ENCODE measurements at places on chromosomes 7 and 10.

DNA sequence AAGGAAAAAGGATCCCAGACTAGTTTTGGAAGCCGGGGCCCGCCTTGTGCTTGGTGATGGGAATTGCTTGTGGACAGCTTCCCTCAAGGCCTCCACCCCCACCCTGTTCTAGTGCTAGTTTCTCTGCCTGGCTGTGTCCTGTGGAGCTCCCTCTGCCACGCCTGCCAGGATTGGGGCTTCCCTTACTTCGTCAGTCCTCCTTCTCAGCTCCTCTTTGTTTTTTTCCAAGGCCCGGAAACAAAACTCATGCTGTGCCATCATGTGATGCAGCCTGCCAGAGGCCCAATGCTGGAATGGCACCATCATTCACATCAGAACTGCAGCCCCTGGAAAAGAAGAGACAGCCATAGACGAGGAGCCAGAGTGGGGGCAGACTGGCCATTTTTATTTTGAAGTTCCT is 11.2 kb downstream of the YKT6 start:
- no peak for DNase-seq

DNA sequence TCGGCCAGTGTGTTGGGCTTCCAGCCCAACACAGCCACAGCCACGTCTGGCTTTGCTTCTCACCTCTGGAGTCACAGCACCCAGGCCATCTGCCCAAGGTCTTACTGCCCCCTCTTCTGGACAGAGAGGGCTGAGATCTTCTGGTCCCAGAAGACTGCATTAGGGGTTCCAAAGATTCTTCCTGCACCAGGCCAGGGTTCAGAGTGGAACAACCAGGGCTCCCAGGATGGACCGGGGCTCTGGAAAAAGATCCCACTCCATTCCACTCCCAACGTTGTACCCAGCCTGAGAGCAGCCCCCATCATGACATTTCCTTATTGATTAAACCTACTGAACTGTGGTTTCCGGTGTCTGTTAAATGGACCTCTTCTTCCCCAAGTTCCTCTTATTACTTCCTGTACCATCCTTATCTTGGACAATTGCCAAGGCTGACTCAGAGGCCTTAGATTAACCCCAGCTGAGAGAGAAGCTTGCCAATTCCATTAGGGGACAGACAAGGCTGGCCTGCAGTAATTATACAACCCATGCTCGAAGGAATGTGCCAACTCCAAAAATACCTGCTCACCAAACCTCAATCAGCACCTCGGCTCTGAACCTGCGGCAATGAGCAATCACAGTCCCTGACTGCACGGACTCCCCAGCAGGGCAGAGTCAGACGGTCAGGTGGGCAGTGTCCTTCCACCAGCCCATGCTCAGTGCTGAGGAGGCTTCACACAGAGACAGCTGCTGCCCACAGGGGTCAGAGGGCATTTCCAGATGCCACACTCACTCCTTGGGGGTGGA is 47.9 kb upstream of the NPFFR1 start:
- DNase-seq: no peak

- DNase-seq: no peak
Measured at GRCh38 chr7:134539380-134540004, 9.4 kb upstream of the AKR1B15 start.

DNA sequence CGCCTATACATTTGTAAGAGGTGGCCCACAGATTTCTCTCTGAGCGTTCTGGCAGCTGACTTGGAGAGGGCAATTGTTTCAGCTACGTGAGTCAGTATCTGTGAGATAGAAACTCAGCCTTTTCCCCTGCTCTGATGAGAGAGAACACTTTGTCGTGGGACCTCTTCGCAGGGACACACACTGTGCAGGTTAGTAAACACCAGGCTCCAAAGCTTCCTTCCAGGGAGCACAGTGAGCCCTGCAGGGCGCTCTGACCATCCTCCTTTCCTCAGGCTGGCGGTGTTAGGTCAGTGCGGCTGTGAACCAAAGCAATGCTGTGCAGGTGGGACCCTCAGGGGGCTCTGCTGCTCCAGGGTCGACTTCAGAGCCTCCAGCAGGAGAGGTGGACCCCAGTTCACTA is 152.2 kb upstream of the TCF7L2 start:
- DNase-seq: no peak

DNA sequence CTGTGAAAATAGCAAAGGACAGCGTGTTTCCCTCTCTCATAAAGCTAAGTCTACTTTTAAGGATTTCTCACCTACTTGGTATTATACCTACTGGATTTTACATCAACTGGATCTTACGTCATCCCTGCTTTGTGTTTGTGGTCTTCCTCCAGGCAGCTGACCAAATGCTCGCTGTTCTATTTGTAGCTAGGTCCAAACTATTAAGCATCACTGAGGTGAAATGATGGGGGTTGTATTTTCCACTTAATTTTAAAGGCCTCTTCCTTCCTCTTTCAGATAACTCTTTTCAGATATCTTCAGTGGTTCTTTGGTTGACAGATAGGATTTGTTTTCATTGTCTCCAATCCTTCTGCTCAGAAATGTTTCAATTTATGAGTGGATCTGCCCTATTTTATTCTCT is 169.7 kb downstream of the RNLS start:
- no peak for DNase-seq

DNA sequence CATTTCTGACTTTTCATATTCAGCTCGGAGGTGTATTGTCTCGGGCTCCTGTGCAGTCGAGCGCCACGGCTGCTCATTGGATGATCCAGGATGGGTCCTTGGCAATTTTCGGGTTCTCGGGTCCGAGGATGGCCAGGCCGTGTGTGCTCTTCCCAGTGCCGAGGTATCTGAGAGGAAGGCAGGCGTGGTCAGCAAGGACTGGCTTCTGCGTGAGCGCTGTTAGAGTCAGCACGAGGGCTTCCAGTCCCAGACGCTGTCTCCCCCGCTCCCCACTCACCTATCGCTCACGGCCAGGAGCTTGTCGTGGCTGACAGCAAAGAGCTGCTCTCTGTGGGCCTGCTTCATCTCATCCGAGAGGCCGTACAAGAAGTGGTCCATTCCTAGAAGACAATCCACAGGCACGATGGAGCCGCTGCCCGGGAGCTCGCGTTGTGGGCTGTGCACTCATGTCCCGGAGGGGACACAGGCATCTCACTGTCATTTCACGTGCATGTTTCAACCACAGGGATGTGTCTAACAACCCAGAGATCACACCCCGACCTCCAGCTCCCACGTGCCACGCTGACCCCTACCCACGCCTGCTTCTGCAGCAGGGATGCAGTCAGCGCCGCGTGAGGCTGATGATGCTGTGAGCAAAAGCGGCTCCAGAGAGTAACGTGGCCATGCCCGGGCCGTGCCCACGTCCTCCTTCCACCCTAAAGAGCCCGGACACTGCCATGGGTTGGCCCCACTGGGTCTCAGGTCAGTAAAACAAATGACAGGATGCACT is 34.4 kb downstream of the PITRM1 start:
- peak; percentile 63 for DNase-seq

- DNase-seq: no peak
Measured at GRCh38 chr10:51468424-51468823, 231.0 kb downstream of the CSTF2T start.

DNA sequence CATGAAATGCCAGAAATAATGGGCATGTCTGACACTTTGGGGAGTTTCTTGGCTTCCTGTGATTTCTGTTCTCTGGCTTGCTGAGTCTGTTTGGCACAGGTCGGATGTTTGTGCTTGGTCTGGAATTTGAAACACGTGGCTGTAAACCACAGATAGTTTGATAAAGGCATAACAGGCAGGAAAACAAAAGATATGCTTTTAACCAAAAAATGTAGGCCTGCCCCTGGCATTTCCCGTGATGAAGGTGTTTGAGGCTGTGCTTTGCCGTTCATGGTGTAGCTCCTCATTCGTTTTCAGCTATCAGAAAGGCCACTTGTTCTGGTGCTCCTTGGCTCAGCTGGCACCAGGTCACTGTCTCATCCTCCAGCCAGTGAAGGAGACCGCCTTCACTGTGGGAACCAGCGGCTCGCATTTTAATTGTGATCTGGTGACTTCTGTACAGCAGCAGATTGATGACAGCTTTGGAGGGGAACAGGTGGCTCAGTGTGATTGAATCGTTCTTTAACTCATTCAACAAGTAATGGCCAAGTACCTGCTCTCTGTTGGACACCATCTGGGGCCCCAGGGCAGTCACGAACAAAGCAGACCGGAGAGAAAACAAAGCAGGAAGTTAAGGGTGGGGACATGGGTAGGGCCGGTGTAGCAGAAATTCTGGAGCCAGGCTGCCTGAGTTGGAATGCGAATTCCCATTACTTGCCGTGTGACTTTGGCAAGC is 111.5 kb downstream of the CCNY start:
- DNase-seq: no peak

DNA sequence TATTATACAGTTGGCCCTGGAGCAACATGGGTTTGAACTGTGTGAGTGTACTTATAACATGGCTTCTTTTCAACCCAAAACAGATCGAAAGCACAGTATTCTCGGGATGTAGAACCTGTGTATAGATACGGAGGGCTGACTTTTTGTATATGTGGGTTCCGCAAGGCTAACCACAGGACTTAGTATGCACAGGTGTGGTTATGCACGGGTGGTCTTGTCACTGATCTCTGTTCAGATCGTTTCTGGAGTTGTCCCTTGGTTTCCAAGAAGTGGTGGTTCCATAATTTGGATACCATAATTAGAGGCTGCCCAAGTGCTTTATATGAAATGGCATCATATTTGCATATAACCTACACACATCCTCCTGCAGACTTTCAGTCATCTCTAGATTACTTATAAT is 10.9 kb upstream of the BHLHA15 start:
- DNase-seq: no peak

DNA sequence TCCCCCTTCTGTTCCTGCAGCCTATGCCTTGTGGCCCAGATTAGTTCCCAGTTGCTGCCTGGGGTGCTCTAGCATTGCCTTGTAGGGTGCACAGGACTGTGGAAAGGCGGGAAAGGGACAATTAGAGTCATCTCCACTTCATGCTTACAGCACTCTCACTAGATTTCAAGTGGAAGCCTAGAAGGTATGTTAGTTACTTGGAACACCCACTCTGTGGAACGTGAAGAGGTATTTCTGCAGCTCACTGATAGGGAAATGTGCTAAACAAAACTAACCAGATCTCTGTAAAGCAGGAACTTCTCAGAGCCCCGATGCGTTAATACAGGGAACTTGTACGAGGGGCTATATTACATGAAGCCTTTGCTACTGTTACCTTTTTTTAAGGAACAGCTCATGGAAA is 19.4 kb downstream of the STMP1 start:
- no peak for DNase-seq

GRCh38 chr7:127798769-127799372 is 146.9 kb downstream of the SND1 start:
- DNase-seq: no peak

DNA sequence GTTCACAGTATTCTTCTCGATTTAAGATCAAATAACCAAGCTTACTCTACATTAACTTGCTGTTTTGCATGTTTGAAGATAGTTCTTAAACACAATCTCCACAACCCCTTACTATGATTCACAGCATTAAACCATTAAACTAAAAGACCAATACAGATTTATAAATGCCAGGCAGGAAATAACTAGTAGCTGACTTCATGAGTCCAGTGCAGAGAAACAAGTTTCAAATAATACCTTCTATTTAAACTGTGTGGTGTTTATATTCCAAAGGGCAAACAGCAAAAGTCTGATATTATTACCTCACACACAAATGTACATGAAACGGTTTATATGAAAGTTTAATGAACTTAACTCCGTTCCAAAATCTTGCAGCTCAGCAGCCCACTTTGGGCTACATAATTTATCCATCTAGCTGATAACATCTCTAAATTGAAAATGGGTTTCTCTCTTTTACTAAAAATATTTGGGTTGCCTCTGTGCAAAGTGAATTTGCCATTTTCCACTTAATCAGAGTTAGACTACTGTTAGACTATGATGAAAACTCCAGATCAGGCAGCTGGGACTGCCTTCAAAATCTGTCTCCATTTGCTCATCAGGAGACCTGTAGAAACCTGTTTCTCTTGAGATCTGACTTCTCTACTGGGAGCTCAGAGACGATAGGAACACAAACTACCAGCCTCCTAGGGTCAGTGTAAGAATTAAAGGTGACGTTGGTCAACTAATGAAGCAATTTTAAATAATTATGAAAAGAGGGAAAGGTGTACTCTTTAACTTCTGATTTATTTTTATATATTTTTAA is 287.3 kb downstream of the FZD1 start:
- DNase-seq: no peak

DNA sequence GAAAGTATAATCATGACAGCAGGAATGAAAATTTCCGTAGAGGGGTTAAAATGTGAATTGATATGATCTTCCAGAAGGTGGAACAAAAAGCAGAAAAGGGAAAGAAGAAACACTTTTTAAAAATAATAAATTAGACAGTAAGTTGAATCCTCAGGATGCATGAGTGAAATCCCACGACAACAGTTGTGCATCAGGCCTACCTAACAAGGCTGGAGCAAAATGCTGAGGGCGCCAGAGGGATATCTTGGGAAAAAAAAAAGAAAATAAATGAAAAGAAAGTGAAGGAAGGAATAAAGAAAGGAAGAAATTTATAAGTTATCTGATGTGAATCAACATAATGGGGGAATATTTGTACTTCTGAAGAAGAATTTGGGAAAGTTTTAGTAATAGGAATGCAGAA is 13.0 kb upstream of the HUS1 start:
- no peak for DNase-seq

DNA sequence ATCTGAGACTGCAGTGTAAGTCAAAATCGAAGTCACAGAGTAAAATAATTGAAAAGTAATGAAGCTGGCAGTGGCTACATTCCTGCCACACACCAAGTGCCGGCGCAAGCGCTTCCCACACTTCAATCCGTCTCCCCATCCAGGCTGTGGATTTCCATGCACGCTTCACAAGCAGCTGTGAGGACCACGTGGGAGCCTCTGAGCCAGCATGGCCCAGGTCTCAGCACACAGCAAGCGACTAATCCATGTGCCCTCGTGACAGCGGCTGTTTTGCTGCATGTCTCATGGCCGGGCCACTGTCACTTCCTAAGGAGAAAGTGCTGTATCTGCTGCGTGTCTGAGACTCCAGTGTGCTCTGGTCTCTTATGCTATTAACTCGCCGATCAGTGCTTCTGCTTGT is 566.9 kb downstream of the DNAJB6 start:
- no peak for DNase-seq

- peak; percentile 5 for DNase-seq
Measured at GRCh38 chr10:71435571-71436267, 39.0 kb downstream of the CDH23 start.

- no peak for DNase-seq
Measured at GRCh38 chr10:340646-341045, 205.4 kb downstream of the ZMYND11 start.

- DNase-seq: no peak
Measured at GRCh38 chr7:132009778-132010177, 453.4 kb upstream of the PODXL start.

- no peak for DNase-seq
Measured at GRCh38 chr7:22127835-22128527, 182.3 kb upstream of the CDCA7L start.

All from tibial artery (tissue), 4 donors.